Ascending aorta (tissue), 2 donors: ENCODE measurements at places on chromosomes 16 and 17.
A peak's percentile ranks its signal among the peaks of the same experiment; 100 is the strongest.

- DNase-seq: peak; percentile 60
Measured at GRCh38 chr17:49557312-49558024, 18.2 kb upstream of the NXPH3 start.

GRCh38 chr16:10612649-10613179 is 32.3 kb upstream of the EMP2 start:
- no peak for DNase-seq

GRCh38 chr17:36920032-36921005 is 17.0 kb upstream of the LHX1 start:
- no peak for DNase-seq

GRCh38 chr17:15917021-15917437 is 27.9 kb upstream of the ADORA2B start:
- no peak for DNase-seq

DNA sequence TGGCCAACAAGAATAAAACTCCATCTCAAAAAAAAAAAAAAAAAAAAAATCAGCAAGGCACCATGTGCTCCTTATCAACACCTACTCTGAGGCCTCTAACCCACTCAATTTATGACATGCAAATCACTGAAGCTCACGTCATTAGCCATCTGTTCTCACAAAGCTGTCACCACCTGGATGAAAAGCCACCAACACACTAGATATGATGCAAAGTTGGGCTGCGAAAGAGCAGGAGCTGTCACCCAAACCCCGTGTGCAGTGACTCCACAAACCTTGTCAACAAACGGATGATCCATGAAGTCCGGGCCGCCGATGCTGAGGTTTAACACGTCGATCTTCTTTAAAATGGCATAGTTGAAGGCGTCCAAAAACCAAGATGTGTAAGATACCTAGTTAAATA is 25.3 kb downstream of the MBTPS1 start:
- no peak for DNase-seq

GRCh38 chr16:68229431-68230175 is 6.3 kb downstream of the ESRP2 start:
- peak; percentile 65 for DNase-seq
